Liver (tissue), 10 donors: ENCODE measurements at places on chromosomes 13 and 19. TPM values are rescaled to one million over a fixed set of nuclear protein-coding genes. Genes with fewer than 3 reads are reported as not detected.

DNA sequence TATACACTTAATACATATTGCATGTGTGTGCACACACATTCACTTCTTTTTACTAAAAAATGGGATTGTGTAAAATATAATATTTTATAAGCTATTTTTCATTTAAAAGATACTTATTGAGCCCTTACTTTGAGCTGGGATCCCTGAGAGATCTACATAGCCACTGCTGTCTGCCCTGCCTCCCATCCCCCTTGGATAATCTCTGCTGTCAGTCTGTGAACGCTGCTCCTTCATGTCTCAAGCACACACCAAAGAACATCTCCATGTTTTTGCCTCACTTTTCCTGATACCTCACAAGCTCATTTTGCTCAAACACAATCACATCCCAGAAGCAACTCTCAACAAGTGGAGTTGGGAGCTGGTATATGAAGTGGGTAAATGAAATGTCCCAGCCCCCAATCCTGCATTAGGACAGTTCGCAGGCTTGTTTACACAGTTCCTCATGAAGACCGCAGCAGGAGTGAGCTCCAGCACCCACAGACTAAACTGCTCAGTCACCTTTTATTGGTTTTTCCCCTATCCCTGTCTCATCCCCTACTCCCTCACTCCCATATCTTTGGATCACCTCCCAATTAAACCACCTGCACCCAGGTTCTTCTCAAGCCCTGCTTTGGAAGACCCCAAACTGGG is 108.3 kb upstream of the FRY start:
- no peak for DNase-seq

DNA sequence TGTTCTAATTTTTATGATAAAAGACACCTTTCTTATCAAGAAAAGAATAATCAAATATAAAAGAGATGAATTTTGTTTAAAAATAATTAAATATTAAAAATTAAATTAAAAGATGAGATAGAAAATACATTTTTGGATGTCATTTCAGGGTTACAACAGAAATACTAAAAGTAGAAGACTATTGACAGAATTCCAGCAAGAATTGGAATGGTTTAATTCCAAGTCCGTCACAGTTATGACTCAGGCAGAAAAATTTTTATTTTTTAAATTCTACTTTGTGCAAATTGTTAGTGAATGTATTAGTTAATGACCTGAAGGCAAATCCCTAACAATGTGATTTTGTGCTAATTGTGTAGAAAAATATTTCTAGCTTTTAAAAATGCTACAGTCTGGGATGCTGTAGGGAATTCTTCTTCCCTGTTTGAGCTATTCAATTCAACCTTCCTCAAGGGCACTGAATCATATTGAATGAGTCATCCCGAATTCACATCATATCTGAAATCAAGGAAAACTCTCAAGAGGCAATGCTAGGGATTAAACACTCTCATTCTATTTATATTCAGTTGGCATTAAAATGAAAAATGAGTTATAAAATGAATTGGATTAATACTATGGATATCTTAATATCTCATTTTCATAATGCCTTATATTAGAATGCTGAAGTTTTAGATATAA is 633.5 kb upstream of the ATXN8OS start:
- DNase-seq: no peak

- DNase-seq: no peak
Observed at GRCh38 chr13:42152495-42152894, 104.0 kb downstream of the DGKH start.

DNA sequence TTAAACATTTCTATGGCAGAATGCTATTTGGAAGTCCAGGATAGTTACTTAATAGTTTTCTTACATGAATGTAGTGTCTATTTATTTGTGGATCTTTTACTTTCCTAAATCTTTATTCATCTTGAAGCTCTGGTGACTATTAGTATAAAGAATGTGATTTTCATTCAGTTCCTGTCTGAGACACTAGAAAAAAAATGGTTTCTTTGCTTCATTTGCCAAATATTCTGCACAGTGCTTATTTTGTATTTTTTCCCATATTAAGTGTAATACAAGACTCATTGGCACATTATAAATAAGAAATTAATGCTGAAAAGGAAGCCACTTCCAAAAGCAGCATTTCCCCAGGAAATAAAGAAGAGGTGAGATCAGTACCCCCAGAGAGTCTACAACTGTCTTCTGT is 109.8 kb downstream of the POSTN start:
- DNase-seq: no peak

The POSTN gene
- polyA plus RNA-seq: 1.0 TPM

- DNase-seq: no peak
Observed at GRCh38 chr13:38514575-38514974, 164.9 kb downstream of the UFM1 start.

DNA sequence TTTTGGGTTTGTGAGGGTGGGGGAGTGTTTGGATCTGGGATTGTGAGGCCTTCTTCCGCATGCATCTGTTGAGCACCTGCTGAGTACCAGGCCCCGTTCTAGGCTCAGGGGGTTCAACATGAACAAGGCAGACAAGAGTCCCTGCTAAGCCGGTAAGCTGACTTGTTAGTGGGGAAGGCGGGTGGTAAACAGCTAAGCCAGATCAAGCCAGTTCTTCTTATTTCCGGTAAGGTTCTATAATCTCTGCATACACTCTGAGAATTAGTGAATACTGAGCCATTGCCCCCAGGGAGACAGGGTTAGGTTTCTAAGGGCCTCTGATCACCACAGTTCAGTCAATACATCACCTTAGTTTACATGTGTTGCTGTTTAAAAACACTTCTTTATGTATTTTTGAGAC is 9.9 kb upstream of the EHD2 start:
- DNase-seq: no peak

- no peak for DNase-seq
Observed at GRCh38 chr19:2458054-2458453, 1.3 kb upstream of the LMNB2 start.

DNA sequence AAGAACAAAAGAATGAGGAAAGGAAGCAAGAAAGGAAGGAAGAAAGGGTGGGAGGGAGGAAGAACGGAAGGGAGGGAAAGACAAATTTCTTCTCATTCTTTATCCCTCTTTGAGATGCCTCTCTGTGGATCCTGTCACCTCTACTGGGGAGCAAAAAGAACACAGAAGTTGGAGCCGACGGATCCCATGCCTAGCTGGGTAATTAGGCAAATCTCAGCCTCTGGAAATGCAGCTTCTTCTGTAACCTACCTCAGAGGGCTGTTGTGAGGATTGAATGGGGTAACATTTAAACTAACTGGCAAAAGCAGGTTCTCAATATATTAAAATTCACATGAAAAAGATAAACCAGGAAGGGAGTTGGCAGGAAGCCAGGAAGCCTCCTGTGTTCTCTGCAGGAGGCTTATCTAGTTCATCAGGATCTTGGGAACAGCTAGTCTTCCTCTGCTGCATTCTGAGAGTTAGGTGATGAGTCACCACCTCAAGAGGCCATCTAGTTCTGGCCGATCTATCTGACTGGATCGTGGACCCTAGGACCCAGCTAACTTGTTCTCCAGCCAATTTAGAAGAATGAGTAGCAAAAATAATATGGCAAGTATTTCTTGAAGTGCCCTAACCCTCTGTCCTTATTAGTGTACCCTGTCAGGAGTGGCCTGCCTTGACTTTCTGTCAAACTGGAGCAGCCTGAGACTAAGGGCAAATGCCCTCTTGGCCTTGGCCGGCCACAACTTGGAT is 15.2 kb upstream of the CPB2 start:
- DNase-seq: peak; percentile 44

The ZNF416 gene
- polyA plus RNA-seq: 0.99 TPM

The CGB5 gene
- not detected for polyA plus RNA-seq

The C19orf85 gene
- not detected for polyA plus RNA-seq

DNA sequence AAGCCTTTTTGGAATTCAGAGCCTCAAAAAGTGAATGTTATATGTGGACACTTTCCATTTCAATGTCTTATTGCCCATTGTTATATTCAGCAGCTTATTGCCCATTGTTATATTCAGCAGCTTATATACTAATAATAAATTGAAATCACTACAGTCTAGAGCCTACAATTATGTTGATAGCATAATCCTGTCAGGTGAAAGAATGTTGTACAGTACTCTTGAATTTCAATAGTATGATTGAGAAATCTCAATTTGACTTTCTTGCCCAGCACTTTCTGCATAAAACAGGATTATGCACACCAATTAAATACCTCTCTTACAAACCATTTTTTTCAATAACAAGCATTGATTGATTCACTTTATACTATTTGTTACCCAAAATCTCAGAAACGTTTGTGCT is 260.8 kb downstream of the PCDH9 start:
- no peak for DNase-seq

The CRLF1 gene
- 1.9 TPM for polyA plus RNA-seq

- no peak for DNase-seq
Observed at GRCh38 chr19:30406220-30407067, 34.3 kb downstream of the ZNF536 start.

The PTH2 gene
- not detected for polyA plus RNA-seq

DNA sequence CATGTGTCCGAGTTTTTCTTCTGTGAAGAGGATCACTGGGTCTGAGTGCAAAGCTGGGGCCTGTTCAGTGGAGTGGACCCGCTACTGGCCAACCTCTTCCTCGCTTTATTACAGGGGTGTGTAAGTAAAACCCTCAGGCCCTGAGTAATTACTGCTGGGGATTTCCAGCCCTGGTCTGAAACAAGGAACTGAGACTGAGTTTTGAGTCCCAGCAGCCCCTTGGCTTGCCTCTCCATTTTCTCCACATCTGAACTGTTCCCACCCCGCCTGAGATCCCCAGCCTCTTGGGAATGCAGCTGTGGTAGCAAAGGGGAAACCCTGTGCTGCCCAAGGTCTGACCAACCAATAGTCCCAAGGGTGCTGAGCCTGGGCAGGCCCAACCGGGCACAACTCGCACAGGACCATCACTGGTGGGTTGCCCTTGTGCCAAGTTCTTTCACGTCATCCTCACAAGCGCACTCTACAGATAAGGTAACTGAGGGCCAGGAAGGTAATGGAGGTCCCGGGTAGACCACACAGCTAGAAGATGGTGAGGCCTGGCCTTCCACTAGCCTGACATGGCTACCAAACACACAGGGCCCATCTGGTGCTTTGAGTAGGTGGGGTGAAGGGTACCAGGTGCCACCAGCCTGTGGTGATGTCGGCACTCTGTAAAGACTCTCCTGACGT is 13.7 kb upstream of the SLC35E1 start:
- no peak for DNase-seq

- peak; percentile 9 for DNase-seq
Observed at GRCh38 chr13:111398715-111399299, 78.4 kb downstream of the TEX29 start.

GRCh38 chr13:72782717-72783116 is 784 bp downstream of the PIBF1 start:
- no peak for DNase-seq

- DNase-seq: no peak
Observed at GRCh38 chr13:44648392-44649103, 72.4 kb upstream of the TSC22D1 start.

DNA sequence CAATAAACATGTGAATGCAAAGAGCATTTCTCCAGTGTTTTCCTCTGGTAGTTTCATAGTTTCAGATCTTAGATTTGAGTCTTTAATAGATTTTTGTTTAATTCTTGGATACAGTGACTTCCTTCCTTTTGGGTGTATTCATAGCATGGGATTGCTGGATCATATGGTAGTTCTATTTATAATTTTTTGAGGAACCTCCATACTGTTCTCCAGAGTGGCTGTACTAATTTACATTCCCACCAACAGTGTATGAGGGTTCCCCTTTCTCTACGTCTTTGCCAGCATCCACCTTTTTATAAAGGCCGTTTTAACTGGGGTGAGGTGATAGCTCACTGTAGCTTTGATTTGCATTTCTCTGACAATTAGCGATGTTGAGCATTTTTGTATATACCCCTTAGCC is 9.3 kb upstream of the CALM3 start:
- DNase-seq: no peak

GRCh38 chr13:67651908-67652465 is 421.9 kb upstream of the PCDH9 start:
- DNase-seq: no peak

The ANGPTL8 gene
- polyA plus RNA-seq: 101 TPM

The ZNF575 gene
- polyA plus RNA-seq: 1.0 TPM

The IL17D gene
- 0.05 TPM for polyA plus RNA-seq

GRCh38 chr19:14559916-14560775 is 11.7 kb downstream of the NDUFB7 start:
- no peak for DNase-seq

The ATG4D gene
- 12.1 TPM for polyA plus RNA-seq

GRCh38 chr19:16714702-16715287 is 4.9 kb upstream of the NWD1 start:
- peak; percentile 60 for DNase-seq

- DNase-seq: peak; percentile 61
Observed at GRCh38 chr13:73059460-73060250, 850 bp downstream of the KLF5 start.

DNA sequence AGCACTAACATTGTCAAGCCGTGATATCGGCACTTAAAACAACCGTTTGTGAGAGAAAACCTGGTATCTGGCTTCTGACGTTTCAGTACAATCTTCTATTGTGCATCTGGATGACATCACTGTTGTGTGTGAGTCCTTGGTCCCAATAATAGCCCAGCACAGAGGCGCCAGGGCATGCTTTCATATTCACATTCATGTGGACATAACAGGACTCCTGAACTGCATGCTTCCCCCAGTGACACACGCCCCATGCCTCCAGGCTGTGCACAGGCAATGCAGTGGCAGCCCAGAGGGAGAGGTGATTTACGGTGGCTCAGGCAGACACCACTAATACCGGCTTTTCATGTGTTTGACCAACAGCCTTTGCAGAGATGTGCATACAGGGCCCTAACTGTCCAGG is 58.1 kb downstream of the MRPL57 start:
- no peak for DNase-seq

GRCh38 chr13:19605161-19605955 is 28.1 kb upstream of the MPHOSPH8 start:
- DNase-seq: no peak

DNA sequence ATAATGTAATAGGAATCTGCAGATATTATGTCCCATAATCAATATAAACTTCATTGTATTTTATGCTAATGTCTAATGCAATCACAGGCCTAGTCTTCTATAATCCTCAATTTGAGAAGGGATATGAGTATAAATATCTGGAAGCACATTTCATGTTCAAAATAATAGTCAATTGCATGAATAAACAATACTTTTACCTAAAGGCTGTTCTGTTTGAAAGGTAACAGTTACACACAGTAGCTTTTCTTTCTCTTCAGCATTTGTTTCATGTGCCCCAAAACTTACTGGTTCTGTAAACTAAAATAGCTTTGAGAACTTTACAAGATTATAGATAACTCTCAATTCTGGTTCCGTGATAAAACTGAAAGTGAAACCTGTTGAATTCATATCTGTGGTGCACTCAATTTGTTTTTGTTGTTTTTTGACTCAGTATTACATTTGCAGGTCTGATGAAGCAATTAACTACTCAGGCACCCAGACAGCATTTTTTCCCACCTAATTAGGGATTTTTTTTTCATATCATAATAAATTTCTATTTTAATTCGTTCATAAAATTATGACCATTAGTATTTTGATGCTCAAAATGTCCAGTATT is 1193.8 kb downstream of the SLITRK1 start:
- DNase-seq: no peak

- DNase-seq: no peak
Observed at GRCh38 chr13:107289540-107289939, 721.6 kb upstream of the ARGLU1 start.
